ENCODE measurements at places on chromosomes 16 and 17. TPM values are rescaled to one million over a fixed set of nuclear protein-coding genes. Genes with fewer than 3 reads are reported as not detected.

GRCh38 chr16:30011714-30012504, 1.1 kb upstream of the DOC2A start:
- DNase-seq, result no peak

- no peak for DNase-seq
Measured at GRCh38 chr17:63842173-63842539, 329 bp downstream of the SMARCD2 start.

- no peak for DNase-seq
Measured at GRCh38 chr17:12789481-12790248, at the start of gene ARHGAP44. TSS of gene ARHGAP44 (plus strand) at chr17:12789498. CDS start at chr17:12789839, 341 bp downstream.

- DNase-seq, result no peak
Measured at GRCh38 chr16:71524566-71525553, 1.4 kb upstream of the CHST4 start.

- DNase-seq, result no peak
Measured at GRCh38 chr16:15674571-15674970, 24.5 kb downstream of the NDE1 start.

DNA sequence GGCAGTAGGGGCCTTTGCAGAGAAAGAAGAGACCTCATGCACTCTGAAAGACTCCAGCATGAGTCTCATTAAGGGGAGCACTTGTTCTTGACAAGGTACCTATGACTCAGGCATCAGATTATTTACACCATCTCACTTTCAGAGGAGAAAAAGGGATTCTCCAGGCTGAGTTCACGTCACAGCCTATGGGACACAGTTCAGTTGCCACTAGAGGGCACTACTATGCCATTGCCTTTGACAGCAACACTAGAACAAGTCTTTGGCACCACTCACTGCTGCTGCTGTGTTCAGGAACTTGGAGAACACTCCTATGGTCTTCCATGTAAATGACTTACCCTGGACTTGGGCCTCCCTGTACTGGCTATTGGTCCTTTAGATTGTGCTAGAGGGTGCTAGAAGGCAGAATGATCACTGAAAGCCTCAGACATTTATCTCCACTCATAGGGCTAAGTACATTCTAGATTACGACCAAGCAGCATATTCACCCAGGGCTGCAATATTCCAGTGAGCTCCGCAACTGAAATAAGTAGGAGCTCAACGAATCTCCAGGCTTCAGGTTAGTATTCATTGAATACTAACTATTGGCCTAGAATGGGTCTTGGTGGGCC, 225.1 kb upstream of the CA10 start:
- no peak for DNase-seq

DNA sequence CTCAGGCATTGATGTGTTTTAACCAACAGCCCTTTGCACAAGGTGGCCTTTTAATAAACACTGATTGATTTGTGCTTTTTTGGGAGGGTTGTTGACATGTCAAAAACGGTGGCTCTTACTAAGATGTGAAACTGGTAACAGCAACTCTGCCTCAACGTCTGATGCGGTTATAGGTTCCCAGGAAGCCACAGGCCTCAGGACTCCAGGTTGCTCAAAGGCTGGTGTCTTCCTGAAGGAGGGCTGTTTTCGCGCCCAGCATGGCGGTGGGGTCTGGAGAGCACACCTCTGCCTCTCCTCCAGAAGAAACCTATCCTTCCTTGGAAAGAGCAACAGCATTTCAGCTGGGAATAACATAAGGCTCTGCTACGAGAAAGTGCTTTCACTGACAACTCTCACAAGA, 187.5 kb downstream of the IRF8 start:
- no peak for DNase-seq

DNA sequence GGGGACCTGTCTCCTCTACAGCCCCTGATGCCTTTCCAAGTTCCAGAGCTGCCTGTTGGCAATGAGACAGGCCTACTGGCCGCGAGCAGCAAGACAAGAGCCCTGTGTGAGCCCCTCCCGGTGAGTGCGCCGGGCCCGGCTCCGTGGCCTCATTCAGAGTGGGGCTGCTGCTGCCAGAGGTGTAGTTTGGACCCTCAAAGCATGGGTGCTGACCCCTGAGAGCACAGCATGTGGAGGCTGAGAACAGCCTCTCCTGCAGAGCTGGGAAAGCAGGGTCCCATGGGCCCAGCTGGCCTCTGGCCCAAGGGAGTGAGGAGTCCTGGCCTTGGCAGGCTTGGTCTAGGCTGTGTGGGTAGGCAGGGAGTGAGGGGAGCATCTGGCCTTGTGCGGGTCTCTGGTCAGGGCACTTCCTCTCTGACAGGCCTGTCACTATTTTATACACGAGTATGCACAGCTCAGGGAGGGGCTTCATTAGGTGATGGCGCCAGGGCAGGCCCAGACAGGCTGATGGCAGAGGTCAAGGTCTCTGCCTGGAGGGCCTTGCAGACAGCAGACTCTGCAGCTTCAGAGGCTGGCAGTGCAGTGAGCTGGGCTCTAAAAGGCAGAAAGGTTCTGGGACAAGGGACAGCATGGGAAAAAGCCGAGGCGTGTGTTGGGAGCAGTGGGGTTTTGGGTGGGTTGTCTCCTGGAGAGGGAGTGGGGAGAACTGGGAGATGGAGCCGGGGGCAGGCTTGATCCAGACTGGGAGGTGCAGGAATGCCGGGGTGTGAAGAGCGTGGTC, 43.4 kb downstream of the ADCY7 start:
- DNase-seq, result no peak

- no peak for DNase-seq
Measured at GRCh38 chr17:74012465-74012864, 191.0 kb upstream of the RPL38 start.

DNA sequence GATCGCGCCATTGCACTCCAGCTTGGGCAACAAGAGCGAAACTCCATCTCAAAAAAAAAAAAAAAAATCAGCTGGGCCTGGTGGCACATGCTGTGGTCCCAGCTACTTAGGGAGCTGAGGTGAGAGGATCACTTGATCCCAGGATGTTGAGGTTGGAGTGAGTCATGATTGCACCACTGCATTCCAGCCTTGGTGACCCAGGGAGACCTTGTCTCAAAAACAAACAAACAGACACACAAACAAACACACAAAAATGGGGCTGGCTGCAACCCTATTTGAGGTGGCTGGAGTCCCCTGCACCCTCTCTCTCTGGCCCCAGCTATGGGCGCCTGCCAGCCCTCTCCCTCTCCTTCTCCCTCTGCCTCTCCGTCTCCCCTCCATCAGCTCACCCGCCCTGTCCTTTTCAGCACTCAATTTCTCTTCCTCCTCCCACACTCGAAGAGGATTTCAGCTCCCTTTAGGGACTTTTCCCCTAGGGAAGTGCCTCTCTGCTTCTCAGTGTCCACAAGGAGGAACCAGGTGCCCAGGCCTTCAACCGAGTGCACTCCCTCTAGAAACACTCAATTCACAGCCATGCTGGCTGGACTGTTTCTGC, 17.5 kb upstream of the TFAP4 start:
- DNase-seq, result no peak

GRCh38 chr16:383326-384051, 1.7 kb upstream of the PGAP6 start:
- no peak for DNase-seq

DNA sequence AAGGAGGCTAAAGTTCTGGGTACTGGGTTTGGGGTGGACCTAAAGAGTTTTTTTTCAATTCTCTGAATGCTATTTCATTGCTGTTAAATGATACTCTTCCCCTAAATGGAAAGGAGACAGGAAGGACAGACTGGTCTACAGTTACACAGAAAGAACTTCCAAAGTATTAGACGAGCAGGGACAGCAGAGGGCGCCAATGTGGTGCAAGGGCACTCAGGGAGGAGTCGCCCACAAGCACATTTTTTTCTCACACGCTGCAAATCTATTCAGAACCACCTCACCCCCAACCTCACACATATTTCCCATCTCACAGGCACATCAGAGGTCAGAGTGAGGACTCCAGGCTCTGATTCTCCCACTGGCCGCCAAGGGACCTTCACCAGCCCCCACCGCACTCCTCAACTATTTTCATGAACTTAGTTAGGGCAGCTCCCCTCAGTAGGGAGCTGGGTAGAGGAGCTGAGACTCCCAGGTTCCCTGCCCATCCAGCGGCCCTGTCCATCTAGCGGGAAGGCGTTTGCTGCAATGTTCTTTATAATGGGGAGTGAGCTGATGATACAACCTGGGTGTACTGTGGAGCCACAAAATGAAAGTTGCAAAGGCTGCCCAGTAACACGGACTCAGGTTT, 6.8 kb upstream of the CA4 start:
- peak; percentile 81 for DNase-seq

- no peak for DNase-seq
Measured at GRCh38 chr16:73126525-73126853, 78.6 kb upstream of the ZFHX3 start.

- no peak for DNase-seq
Measured at GRCh38 chr17:60098578-60098977, 19.9 kb upstream of the HEATR6 start.

GRCh38 chr17:79618383-79619067, 7.7 kb upstream of the RBFOX3 start:
- no peak for DNase-seq

DNA sequence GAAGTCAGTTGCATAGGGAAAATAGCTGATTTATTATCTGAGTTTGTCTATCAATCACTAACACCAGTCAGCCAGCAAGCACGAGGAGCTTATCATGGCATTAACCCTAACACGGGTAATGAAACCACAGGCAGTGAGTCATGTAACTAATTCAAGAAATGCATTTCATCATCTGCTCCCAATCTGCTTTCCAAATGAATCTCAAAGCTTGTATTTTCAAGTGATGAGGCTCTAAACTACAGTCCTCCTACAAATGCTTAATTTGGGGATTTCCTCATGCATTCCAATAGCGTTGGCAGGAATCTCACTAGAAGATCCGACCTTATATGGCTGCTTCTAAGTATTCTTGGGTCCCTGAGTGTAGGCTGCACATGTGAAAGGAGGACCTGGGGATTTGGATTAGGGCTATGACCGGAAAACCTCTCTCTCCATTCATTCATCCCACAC, 118.4 kb upstream of the HSBP1 start:
- no peak for DNase-seq

DNA sequence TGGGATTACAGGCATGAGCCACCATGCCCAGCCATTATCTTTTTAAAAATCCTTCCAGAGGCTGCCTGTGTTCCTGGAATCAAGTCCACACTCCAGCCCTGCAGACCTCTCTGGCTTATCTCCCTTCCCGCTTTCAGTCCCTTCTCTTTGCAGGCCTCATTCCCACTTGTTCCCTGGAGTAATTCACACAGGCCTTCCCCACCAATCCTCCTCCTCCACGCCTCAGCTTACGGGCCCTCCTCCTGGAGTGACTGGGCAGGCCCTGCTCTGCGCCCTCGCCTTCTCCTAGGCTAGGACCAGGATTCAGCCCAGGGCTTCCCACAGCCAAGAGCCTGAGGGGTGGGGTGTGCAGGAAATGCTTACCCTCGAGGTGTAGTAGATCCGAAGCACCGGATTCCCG, 2.8 kb downstream of the CDIPT start:
- no peak for DNase-seq

- DNase-seq, result no peak
Measured at GRCh38 chr17:68221786-68222185, 26.1 kb upstream of the AMZ2 start.

DNA sequence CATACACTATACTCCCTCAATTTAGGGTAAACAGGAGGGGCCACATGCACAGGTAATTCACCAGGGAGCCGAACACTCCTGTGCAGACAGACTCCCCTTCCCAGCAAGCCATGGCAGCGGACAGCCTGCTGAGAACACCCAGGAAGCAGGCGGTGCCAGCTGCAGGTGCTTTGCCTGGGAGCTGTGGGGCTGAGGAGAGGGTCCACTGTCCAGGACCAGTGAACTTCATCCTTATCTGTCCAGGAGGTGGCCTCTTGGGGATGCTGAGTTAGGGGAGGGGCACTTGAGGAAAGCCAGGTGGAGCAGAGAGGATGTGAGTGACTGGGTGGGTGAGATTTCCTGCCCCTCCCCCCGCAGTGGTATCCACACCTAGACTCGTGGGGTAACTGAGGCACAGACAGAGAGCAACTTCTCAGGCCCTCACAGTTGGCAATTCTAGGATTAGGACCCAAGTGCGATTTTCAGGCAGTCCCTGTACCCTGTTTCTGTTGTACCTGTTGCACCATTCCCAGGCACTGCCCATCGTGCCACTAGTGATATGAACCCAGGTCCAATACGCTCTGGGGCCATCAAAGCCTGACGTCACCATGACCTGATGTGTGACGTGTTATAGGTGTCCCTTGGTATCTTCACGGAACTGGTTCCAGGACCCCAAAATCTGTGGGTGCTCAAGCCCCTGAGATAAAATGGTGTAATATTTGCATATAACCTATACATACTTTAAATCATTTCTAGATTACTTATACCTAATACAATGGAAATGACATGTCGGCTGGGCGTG, 1.2 kb downstream of the GRN start:
- no peak for DNase-seq

DNA sequence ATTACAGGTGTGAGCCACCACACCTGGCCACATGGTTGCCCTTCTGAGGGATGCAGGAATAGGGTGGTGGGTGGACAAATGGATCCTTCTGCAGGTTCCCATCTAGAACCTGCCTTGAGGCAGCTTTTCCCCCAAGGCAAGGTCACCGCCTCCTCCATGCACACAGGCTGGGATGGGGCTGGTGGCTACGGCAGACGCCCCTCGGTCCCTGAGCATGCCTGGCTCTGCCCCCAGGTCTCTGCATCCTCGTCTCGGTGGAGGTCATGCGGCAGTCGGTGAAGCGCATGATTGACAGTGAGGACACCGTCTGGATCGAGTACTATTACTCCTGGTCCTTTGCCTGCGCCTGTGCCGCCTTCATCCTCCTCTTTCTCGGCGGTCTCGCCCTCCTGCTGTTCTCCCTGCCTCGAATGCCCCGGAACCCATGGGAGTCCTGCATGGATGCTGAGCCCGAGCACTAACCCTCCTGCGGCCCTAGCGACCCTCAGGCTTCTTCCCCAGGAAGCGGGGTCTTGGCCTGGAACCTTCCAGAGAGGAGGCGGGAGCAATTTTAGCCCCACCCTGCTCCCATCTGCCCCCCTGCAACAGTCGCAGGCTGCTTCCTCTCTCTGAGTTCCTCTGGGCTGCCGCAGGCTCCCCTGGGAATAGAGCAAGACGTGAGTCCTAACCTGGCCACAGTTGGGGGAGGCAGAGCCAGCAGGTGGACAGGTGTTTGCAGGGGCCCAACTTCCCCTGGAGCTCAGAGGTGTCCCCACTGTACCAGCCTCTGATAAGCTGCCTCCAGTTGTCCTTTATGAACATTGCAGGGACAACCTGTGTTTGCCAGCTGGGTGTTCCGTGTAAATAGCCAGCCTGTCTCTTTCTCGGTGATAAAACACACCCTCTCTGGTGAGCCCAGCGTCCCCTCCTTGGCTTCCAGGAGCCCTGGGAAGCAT, 11.7 kb downstream of the CACNG1 start:
- no peak for DNase-seq

NPIPA3 gene
- total RNA-seq, result 0.23 TPM

TSPAN10 gene
- 0.84 TPM for total RNA-seq

ASGR1 gene
- 127 TPM for total RNA-seq

CSH1 gene
- total RNA-seq, result not detected

CDH3 gene
- total RNA-seq, result 0.08 TPM

CFDP1 gene
- total RNA-seq, result 34.4 TPM

CCL22 gene
- total RNA-seq, result 0.09 TPM

GNG13 gene
- total RNA-seq, result not detected

CALB2 gene
- not detected for total RNA-seq

VMO1 gene
- 1.7 TPM for total RNA-seq

PARD6A gene
- total RNA-seq, result 0.42 TPM

SPIRE2 gene
- total RNA-seq, result 7.2 TPM
